ENCODE measurements at places on chromosomes 7 and 10.

DNA sequence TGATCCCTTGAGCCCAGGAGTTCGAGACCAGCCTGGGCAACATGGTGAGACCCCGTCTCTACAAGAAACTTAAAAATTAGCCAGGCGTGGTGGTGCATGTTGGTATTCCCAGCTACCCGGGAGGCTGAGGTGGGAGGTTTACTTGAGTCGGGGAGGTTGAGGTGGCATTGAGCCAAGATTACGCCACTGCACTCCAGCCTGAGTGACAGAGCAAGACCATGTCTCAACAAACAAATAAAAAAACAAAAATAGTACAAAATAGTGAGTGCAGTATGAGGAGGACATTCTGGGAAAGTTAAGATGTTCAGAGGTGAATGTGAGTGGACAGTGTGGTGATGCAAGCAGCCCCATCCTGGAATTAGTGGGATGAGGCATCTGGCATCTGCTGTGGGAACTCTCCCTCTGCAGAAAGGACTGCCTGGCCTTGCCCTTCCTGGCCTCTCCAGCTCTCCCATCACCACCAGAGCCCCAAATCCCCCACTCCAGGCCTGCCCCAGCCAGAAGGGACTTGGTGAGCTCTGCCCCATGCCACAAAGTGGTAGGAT is 96.6 kb upstream of the PARD3 start:
- no peak for DNase-seq

DNA sequence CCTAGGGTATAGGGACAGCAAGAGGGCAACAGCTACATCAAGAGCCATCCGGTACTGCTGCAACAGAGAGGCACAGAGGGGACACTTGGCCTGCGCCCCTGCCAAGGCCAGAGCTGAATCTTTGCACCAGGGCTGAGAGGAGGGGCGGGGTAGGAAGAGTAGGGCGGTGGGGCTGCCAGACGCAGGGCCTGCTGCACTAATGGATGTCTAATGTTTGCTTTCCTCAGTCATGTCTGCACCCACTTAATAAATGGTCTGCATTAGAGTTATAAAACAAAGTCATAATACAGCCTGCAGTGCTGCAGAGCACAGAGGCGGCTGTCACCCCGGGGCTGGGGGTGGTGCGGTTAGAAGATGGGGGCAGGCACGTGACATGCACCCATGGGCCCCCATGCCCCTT is 42.2 kb upstream of the SLC29A3 start:
- no peak for DNase-seq

DNA sequence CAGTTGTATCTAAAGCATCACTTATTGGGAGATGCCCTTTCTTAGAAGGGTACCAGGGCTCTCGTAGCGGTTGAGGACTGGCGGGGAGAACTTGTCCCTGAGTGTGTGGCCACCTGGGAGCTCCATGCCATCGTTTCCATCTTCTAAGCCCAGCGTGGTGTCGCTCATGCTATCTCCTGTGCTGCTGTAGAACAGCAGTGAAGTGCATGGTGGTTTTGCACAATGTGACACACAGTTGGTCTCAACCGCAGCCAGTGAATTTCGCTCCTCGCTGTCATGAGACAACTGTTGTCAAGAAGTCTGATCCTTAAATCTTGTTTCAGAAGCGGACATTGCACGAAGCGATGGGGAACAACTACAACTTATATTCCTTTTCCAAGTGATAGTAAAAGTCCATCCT is 283.4 kb downstream of the GRID1 start:
- no peak for DNase-seq

- DNase-seq, result peak; percentile 53
Observed at GRCh38 chr7:24290004-24290641, 6.1 kb downstream of the NPY start.

GRCh38 chr10:104065748-104066147 is 19.9 kb downstream of the COL17A1 start:
- DNase-seq, result no peak

DNA sequence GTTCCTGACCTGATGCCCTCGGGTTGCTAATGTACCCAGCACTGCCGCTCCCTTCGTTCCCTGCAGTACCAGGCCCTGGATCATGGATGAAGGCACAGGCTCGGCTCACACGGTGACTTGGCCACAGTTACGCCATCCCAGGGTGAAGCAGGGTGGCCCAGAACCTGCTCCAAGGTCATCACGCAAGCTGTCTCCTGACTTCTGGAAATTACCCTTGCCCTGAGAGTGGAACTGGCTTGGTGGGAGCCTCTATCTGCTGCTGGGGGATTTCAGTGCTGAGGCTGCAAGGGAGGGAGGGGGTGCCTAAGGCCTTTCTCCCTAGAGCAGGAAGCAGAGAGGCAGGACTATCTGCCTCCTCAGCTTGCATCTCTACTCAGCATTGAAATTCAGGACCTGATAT is 36.6 kb downstream of the FIGNL1 start:
- no peak for DNase-seq

DNA sequence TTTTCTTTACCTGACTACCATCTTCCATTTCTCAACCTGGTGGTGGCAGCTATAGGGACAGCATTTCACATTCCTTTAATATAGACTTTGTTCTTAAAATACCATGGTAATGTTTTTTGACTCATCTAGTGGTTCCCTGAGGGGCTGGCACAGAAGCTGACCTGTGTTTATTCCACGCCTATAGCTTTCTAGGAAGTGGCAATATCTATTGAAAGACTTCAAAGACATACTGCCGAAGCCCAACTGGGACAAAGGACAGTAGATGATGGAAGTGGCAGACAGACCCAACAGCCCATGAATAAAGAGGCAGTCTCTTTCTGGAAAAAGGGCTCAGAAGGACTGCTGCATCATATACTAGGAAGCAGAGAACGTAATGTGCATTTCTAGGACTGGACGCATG is 11.2 kb downstream of the SUN3 start:
- DNase-seq, result no peak

- DNase-seq, result no peak
Observed at GRCh38 chr7:130491841-130492522, at the start of gene MEST. MEST (plus strand) TSS chr7:130492085; CDS start chr7:130492314, 229 bp downstream.

GRCh38 chr10:95181726-95182125 is 12.3 kb upstream of the ACSM6 start:
- no peak for DNase-seq

GRCh38 chr7:42494736-42495135 is 257.7 kb upstream of the GLI3 start:
- DNase-seq, result no peak

- no peak for DNase-seq
Observed at GRCh38 chr7:116526897-116527296, 2.1 kb downstream of the CAV1 start.

- no peak for DNase-seq
Observed at GRCh38 chr10:33664070-33664469, 329.6 kb upstream of the NRP1 start.

DNA sequence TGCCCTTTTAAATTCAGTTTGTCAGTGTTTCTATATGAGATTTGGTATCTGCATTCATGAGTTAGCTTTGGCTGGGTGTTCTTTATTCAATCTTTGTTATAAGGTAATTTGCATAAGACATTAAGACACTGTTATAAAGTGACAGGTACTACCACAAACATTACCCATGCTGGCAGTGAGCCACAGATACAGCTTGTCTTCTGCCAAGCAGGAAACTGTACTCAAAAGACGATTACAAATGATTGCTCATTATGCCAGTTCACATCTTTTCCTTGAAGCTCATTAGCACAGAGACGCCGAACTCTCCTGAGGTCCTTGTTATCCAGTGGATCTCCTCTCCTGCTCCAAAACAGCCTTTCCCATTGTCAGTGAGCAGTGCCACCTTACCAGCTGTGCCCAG is 30.4 kb downstream of the AMPH start:
- DNase-seq, result no peak

DNA sequence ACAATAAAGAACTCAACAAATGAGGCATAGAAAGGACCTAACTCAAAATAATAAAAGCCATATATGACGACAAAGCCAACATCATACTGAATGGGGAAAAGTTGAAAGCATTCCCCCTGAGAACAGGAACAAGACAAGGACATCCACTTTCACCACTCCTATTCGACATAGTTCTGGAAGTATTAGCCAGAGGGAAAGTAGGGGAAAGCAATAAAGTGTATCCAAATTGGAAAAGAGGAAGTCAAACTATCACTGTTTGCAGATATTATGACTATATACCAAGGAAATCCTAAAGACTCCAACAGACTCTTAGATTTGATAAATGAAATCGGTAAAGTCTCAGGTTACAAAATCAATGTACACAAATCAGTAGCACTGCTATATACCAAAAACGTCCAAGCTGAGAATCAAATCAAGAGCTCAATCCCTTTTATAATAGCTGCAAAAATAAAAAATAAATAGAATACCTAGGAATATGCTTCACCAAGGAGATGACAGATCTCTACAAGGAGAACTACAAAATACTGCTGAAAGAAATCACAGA is 4.8 kb downstream of the ANXA7 start:
- no peak for DNase-seq

- DNase-seq, result no peak
Observed at GRCh38 chr7:132272763-132273371, 303.4 kb downstream of the PLXNA4 start.

GRCh38 chr10:102713814-102714620 is at the start of gene ARL3:
ARL3 (minus strand) TSS chr10:102714397; CDS start chr10:102714275, 122 bp downstream.
- DNase-seq, result peak; percentile 98

DNA sequence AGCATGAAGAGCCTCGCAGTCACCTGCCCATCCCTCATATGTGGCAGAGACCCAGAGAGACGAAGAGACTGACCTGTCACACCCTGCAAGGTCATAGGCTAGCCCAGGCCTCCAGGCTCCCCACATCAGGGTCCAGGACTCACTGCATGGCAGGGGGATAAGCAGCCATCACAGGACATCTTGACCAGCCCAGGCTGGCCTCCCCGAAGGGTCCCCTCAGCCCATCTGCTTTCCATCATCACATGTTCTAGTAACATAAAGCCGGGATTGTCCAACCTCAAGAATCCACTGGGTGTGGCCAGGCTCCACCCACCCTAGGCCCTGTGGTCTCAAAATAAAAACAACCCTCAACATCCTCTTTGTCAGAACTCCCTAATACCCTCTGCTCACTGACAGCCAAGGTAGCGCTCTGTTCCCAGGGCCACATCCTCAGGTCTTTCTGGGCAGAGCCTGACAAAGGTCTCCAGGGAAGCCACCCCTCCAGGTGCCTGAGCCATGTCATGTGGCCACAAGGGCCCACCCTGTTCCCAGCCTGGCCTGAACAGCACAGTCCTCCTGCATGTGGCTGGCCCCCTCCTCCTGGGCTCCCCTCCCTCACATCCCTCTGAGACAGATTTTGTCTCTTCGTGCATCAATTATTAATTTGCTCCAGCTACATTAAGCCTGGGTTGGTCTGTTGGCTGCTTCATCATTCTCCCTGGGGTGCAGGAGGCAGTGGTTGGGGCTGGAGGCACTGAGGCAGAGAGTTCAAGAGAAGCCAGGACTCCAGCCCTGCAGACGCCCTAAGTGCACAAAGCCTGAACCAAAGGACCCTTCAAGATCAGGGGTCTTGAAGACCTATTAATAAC is 131.8 kb upstream of the UNC5B start:
- no peak for DNase-seq

DNA sequence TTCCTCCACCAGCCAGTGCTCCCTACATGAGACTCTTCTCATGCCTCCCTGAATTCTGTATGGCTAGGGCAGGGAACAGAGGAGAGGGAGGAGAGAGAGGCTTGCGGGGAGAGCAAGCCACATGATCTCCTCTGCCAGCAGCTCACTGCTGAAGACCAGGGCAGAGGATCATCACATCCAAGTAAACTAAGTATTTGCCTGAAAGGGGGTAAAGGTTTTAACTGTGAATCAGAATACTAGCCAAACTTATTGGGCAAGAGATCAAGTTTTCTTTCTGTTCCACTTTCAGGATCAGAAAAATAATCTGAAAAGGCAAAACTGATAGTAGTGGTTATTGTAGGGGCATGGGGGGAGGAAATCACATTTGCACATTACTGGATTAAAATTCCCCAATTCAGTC is 17.8 kb upstream of the ERCC6 start:
- no peak for DNase-seq

GRCh38 chr10:98555021-98555619 is 108.4 kb upstream of the HPS1 start:
- DNase-seq, result no peak

GRCh38 chr10:31836569-31837406 is 91.8 kb downstream of the ARHGAP12 start:
- DNase-seq, result no peak

- peak; percentile 14 for DNase-seq
Observed at GRCh38 chr7:77687747-77688144, 8.5 kb upstream of the RSBN1L start.

DNA sequence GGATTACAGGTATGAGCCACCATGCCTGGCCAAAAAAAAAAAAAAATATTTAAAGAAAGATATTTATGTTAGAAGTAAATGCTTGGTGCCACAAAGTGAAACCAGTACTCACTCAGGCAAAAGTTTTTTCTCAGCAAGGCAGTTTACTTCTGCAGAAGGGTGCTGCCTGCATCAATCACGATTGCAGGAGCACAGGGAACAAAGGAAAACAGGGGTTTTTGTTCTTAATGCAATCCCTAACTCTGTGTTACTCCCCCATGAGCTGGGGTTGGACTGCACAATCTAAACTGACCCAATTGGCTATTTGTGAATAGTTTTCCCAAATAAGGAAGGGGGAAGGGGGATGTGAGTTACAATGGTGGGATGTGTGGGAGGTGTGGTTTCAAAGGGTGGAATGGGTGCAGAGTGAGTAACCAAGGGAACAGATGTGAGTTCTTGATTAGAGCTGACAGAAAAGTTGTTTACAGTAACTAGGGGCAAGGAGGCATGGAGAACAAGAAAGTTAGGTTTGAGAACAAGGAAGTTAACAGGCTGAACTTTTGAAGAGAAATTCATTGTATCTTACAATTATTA is 255.4 kb downstream of the TYW1 start:
- no peak for DNase-seq

GRCh38 chr7:17560516-17560915 is 262.1 kb downstream of the AHR start:
- no peak for DNase-seq

DNA sequence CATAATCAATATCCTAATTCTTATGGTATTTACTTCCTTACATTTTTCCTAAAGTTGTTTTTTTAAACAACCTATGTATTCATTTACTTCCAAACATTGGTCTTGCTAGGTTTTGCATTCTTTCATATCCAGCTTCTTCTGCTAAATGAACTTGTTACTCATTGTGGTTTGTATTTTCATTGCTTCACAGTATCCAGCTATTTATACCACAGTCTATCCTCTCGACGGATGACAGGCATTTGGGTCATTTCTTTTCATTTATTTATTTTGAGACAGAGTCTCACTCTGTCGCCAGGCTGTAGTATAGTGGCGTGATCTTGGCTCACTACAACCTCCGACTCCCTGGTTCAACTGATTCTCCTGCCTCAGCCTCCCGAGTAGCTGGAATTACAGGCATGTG is 66.8 kb downstream of the CCDC6 start:
- DNase-seq, result no peak

DNA sequence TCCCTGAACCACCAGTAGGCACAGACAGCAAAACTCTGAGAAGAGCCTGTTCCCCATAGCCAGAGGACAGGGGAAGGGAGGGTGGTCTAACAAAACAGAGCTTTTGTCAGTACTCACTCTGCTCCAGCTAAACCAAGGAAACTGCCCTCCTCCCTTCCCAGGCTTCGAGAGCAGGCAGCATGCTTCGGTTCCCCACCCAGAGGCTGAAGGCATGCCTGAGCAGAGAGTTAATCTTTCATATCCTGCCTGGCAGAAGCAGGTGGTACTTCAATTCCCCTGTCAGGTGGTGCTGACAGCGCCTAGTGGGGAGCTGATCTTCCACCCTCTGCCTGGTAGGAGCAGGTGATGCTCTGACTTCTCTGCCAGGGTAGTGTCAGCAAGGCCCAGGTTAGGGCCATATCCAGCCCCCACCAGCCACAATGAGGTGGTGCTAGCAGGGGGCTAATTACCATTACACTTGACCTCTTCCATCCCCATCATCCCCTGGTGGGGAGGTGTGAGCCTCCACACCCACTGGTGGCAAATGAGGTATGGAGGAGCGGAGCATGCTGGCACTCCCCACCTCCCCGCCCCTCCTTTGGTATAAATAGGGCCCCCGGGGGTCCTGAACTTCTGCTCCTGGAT is 35.1 kb downstream of the SDK1 start:
- DNase-seq, result no peak

Measured in stimulated activated naive CD8-positive, alpha-beta T cell treated with anti-CD3 and anti-CD28 coated beads, Interleukin-15, Interleukin-2, amounts not matched to agents 100 U/mL and 50 U/mL, for 24 hours (primary cell).